ENCODE measurements at places on chromosomes 5 and 9.

- peak; percentile 74 for DNase-seq
These were observed at the start of gene NRG2 for GRCh38 chr5:140042643-140043507. TSS of gene NRG2 (minus strand) at chr5:140043299.

- no peak for DNase-seq
These were observed 8.3 kb downstream of the OLFM1 start for GRCh38 chr9:135095470-135096407.

DNA sequence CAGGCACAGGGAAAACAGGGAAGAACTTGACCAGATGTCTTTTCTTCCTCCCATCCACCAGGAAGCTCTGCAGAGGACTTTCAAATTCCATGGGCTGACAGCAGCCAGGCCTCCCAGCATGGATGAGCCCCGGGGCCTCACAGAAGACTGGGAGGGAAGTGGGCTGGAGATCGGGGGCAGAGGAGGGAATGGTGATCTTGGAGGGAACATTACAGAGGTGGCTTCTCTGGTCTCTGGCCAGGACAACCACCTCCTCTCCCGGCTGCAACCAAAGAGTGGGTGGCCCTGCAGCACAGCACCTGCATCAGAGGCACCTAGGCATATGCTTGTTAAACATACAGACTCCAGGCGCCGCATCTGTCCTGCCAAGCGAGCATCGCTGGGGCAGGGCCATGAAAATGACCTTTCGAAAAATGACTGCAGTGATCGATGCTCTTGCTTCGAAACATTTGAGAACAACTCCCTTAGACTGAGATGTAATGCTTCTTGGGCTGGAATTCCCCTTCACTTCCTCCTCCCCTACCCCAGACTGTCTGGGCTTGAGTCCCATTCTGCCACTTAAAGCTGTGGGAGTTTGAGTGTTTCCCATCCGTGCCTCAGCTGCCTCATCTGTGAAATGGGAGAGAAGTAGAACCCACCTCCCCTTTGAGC lies 68.7 kb upstream of the UNC5A start:
- DNase-seq = peak; percentile 9

GRCh38 chr5:57028161-57028560 lies 76.2 kb upstream of the MIER3 start:
- no peak for DNase-seq

DNA sequence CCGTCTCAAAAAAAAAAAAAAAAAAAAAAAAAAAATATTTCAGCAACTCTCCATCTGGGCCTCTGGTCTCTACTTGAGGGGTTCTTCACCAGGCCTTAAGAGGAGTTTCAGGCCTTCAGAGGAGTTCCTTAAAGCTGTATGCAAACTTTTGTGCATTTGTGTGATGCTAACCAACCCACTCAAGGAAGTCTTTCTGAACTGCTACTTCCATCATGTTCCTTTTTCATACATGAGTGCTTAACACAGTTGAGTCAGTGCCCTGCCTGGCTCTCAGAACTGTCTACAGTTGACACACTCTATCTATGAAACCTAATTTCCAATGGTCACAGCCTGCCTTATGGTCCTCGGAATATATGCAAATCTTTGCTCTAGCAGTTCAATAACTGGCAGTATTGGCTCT lies 146.5 kb downstream of the MEF2C start:
- DNase-seq = no peak

DNA sequence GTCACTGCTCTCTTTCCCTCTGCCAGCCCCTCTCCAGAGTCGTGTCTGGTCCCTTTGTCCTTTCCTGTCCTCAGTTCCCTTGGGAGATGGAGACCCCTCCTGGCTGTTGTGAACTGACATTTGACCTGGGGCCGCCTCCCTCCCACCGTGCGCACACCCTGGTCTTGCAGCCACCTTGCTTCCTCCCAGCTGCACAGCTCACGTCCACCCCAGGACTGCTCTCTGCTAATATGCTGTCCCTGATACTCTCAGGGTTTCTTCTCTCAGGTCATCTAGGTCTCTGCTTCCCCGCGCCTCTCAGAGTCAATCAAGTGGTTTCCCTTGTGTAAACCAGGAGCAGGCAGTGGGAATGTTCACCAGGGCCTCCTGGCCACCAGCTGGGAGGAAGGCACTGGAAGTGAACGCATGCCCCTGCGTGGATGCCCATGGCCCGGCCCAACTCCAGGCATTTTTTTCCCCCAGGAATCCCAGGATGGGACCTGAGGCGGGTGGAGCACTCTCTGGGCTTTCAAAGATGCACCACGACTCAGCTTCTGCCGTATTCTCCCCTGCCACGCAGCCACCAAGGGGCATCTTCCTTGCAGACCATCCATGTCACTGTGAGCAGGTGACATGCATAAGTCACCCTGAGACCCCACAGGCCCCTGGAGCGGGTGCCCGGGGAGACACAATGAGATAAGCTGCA lies 142.4 kb downstream of the OLFM1 start:
- no peak for DNase-seq

DNA sequence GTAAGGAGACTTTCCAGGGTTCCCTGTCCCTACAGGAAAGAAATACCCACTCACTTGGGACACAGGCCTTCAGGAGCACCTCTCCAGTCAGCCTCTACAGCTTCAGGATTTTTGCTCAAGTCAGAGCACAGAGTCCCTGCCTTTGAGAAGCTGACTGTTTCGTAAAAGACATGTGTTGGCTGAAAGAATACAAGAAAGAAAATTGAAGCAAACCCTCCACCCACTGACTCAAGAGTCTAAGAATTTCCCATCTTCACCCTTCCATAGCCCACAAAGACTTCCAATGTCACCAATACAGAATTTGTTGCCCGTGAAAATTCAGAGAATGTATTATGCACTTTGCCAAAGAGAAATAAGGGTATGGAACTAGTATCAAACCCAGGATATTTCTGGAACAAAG lies 53.0 kb upstream of the ZNF622 start:
- no peak for DNase-seq

DNA sequence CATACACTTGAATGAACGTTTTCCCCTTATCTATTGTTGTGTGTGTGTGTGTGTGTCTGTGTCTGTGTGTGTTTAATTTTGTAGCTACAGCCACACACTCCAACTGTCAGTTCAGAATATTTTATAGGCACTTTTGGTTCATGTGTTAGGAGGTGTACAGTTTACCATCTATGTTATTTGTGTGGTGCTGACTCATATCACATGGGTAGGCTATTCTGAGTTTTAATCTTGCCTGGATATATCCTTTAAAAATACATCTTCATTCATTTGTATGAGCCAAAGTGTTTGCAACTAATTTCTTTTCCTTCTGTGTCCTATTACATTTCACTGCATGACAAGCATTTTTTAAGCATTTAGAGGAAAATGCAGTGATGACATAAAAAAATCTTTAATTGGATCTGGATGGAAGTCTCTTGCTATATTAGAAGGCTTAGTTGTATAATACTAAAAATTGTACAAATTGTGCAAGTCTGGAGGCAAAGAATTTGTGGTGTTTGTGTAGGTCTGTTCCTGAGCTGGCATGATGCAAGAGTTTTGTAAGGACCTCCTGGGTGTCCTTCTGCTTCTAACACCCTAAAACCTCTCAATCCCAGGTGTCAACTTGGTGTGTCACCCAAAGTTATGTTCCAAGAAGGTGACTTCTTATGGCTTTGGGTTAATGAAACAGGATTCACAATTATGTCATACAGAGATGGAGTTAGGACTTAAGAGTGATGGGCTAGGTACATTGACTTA lies 52.4 kb upstream of the HMHB1 start:
- DNase-seq = no peak

DNA sequence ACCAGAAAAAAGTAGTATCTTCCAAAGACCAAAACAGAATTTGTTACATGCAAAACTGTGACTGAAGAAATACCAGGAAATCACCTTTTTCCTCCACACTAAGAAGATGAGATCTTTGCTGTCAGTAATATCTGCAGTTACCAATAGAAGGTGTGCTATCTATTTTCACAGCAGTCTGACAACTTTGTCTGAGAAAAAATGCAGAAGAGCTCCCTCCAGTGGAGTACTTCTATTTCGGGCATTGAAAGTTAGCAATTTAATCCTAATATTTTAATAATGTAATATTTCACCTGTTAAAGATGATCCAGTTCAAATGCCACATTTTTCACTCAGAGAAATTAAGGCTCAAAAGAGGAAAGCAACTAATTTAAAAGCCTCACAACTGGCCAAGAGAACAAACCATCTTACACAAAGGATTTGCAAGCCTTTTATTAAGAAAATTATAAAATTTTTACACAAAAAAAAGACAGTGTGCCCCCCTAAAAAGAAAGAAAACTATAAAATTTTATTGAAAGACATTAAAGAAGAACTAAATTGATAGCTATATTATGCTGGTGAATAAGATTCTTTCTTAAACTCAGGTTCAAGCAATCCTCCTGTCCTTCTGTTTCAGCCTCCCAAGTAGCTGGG lies 50.6 kb downstream of the DEPDC1B start:
- no peak for DNase-seq

- DNase-seq = no peak
These were observed 18.1 kb upstream of the ZNF484 start for GRCh38 chr9:92895812-92896436.

GRCh38 chr5:155953335-155953734 lies 373.6 kb upstream of the SGCD start:
- DNase-seq = no peak

GRCh38 chr9:82923092-82923911 lies 139.6 kb downstream of the RASEF start:
- DNase-seq = no peak

DNA sequence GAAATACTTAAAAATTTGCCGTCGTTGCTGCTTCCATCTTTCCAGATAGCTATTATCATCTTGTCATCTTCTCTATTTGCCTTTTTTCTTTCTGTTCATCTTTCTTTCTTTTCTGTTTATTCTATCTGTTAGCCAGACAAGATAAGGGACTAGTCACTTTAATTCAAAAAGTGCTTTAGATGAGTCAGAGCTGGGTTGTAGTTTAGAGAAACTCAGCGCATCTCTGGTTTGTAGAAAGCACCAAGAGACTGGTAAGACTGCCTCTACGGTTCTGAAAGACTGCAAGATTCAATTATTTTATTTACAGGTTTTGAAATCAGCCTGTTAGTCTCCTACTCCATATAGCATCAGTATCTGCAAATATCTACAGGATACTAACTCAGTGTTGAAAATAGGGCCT lies 562.8 kb upstream of the RIOK2 start:
- no peak for DNase-seq

- no peak for DNase-seq
These were observed 55.2 kb downstream of the DROSHA start for GRCh38 chr5:31476738-31477141.

GRCh38 chr5:77719666-77720363 lies 56.3 kb downstream of the TBCA start:
- DNase-seq = no peak

GRCh38 chr5:71816307-71816706 lies 97.2 kb downstream of the CARTPT start:
- no peak for DNase-seq

GRCh38 chr5:52853650-52854049 lies 65.9 kb downstream of the ITGA1 start:
- no peak for DNase-seq

DNA sequence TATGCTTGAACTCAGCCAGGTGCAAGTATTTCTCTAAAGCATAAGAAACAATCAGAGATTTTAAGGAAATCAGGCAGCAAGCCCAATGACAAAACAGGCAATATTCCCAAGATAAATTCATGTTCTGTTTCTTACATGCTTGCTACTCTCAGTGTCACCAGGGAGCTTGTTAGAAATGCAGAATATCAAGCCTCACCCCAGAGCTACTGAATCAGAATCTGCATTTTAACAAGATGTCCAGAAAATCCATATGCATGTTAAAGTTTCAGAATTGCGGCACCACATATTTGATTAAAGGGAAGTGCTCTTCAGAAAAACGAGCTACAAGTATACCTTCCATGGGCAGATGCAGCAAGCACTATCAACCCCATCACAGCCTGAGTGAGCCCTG lies 54.4 kb downstream of the MFAP3 start:
- DNase-seq = no peak

- DNase-seq = no peak
These were observed 75.4 kb upstream of the ANKH start for GRCh38 chr5:14946815-14947620.

DNA sequence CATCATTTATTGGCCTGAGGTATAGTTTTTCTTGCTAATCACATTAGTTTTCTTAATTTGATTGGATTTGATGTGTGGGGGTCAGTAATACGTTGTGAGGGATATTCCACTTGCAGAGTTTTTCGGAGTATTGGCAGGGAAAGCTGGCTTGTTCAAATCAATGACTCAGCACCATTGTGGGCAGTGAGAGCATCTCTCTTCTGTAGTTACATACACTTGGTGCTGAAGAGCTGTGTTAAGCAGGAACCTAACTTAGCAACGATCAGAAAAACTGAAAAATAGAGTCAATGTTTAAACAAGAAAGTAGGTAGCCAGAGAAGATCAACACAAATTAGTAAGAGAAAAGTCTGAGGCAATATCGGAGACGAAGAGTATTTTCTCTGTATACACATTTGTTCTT lies 344.6 kb upstream of the EDIL3 start:
- DNase-seq = no peak

GRCh38 chr5:150338546-150338945 lies 19.0 kb upstream of the TCOF1 start:
- peak; percentile 31 for DNase-seq

DNA sequence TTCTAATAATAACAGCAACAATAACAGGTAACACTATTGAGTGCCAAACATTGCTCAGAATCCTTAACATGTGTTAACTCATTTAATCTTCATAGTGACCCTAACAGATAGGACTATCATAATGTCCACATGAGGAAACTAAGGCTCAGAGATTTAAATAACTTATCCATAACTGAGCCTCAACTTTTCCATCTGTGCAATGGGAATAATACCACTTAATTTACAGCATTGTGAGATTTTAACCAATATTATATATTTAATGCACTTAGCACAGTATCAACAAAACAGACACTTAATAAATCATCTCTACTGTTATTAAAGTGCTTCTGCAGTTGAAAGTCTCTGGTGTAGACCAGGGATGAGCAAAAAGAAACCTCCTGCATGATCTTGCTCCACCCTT lies 28.2 kb downstream of the TTC39B start:
- no peak for DNase-seq

DNA sequence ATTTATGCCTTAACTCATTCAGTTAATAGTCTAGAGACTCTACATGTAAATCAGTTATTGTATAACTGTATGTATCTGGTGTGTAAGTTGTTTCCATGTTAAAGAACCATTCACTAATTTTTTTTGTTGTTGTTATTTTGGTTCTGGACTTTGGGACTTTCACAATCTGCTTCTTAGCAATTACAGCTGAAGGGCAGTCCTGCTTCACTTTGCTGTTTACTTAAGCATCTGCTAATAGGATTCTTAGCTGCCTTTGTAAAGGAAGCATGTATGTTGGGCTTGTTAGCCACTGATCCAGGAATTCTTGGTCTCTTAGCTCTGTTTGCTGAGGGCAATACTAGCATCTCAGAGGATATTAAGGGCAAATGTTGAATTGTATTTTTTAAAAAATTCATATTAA lies 97.0 kb downstream of the FOCAD start:
- no peak for DNase-seq

GRCh38 chr9:105432247-105432842 lies 15.5 kb upstream of the FSD1L start:
- DNase-seq = no peak

- no peak for DNase-seq
These were observed 212.3 kb upstream of the DAPK1 start for GRCh38 chr9:87285183-87285850.
